ENCODE measurements at places on chromosomes 2 and 18.

DNA sequence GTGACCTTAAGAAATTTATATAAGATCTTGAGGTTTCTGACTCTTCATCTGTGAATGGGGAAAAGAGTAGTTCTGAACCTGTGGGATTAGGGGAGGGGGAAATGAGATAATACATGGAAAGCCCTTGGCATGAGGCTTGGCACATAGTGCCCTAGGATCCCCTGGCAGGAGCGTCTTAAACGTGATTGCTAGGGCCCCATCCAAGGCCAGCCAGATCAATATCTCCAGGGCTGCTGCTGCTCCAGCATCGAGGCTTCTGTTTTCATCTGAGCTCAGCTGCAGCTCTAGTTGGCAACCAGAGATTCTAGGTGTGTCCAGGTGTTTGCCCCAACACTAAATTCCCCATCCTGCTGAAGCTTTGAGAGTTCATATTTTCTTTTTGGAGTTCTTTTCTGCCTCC, 71.0 kb downstream of the IL1R2 start:
- no peak for DNase-seq

GRCh38 chr2:19358242-19359020, at the start of gene OSR1:
TSS of gene OSR1 (minus strand) at chr2:19358623. CDS start at chr2:19353805, 4,818 bp downstream.
- peak; percentile 84 for DNase-seq

DNA sequence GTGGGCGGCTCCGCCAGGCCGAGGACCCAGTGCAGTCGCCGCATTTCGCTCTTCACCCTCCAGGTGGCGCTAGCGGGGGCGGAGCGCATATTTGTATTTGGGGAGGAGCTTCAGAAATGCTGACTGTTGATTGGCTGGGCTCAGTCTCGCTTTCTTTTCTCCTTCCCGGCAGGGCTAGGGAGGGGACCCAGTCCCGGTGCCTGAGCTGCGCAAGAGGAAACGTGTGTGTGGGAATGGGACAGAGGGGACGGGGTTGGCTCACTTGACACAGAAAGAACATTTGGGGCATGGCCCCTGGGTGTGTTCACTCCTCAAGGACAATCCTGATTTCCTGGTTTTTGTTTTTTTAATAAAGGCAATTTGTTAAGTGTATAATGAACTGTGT, 20.3 kb upstream of the DNMT3A start:
- peak; percentile 91 for DNase-seq

DNA sequence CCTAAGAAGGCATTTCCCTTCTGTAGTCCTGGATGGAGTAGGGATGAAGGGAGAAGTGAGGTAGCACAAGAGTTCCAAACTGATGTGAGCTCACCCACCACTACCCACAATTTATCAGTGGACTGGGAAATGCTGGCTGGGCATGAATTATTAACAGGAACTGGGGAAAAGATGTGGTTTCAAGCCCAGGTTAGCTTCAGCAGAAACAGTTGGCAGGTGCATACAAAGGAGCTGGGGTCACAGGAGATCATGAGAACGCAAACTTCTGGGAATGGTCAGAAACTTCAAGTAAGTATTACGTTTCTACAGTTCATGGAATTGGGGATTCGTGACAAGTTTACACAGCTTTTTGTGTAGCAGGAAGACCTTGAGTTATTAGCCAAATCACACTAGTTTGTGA, 5.4 kb downstream of the CCDC141 start:
- no peak for DNase-seq

GRCh38 chr2:176817061-176817565, 395.5 kb upstream of the HNRNPA3 start:
- peak; percentile 12 for DNase-seq

- DNase-seq, result no peak
Observed at GRCh38 chr18:59075923-59076322, 63.8 kb upstream of the SEC11C start.

GRCh38 chr2:160419776-160420505, 73.7 kb downstream of the RBMS1 start:
- peak; percentile 49 for DNase-seq

DNA sequence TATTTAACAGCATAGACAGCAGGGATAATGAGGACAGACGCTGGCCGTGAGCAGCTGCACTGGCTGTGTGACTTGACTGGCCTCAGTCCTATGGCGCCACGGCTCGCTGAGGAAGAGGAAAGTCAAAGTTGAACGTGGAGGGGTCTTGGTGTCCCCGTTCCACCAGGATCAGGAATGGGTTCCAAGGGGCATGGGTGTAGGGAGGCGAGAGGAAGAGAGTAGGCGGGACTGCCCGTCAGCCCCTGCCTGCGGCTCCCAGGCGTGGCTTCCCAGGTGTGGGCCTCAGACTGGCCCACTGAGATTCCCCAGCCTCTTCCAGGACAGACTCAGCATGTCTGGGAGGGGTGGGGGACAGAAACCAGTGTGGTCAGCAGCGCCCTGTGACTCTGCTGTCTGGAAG, 51.4 kb downstream of the POMC start:
- DNase-seq, result no peak

DNA sequence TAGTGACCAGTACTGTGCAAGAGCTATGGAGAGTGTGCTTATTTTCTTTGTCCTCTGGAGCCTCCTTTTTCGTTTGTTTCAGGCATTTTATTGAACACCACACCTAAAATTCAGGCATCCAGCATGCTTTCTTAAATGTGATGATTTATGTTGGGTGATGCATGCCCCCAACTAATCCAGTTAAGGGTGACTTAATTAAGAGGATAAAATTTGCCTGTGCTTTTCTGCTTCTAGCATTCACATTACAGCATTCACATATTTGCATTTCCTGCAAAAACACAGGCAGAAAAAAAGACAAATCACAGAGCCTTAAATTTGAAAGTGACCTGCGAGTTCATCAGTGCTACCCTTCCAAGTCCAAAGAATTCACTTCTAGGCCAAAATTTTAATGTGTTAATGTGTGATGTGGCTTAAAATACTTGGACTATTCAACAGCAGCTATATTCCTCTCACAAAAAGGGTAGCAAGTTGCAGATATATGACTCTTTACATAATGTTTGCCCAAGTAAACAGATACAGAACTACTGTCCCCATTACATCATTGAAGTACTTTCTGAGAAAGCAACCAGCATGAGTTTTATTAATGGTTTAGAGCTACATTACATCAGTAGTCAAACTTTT, 286.5 kb downstream of the THSD7B start:
- no peak for DNase-seq

DNA sequence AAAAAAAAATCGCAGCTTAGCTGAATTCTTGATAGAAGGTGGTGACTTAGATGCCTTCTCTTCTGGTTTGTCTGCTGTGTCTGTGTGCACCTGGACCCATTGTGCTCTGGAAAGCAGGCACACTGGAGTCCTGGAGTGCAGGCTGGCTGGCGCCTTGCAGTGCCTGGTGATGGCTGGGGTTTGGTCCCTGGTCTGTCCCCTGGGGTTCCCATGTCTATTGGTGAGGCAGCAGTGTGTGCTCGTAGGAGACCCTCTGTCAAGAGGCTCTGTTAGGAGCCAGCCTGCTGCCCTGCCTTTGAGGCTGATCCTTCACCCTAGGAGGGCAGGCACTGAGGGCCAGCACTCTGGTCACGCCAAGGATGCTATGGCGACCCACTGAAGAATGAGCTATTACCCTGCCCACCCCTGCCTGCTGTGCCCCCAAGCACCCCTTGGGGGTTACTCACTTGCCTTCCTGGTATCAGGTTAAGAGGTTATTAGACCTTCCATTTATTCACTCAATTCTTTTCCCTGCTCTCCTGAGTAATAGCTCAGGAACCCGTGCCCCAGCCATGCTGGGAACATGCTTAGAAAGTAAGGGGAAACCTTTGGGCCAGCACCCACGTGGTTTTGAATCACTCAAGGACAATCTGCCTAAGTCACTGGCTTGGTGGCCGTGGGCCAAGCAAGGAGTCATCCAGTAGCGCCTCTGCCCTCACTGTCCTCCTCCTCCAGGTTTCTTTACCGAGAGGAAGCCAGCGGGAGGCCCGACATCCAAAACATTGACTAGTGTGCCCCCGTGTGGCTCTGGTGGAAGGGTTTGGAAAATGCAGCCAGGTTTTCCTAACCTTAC, 284.5 kb downstream of the PRKCE start:
- DNase-seq, result peak; percentile 99

DNA sequence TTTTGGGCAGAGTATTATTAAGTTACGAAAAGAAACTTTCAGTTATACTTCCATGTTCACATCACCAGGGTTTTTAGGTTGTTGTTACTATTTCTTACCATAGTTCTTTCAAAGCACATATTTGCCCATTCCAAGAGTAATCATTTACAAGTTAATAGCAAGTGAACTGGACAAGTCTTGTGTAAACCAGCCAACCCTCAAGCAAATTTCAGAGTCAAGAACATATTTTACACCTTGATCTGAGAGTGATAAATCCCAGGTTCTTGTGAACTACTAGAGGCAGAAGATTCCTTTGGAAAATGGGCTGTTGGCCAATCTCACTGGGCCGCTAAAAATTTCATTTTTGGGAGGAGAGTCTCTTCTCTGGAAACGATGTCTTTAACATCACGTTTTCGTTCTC, 2.7 kb upstream of the ASAP2 start:
- DNase-seq, result no peak

DNA sequence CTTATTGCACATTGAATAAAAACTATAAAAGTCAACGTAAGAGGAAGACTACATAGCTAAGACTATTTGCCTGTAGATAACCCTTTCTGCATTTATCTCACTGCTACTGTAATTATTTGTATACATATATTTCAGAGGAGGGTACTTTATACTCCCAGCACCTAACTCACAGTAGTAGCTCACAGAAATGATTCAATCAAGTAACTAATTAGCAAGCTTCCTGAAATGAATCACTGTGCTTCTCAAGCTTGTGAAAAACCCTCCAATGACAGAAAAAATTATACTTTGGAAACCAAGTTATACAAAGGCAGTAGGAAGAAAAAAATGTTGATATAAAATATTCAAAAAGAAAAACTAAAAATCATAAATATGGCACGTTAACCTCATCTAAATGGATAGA, 124.9 kb downstream of the NBAS start:
- DNase-seq, result no peak

- DNase-seq, result peak; percentile 81
Observed at GRCh38 chr2:193824474-193824873, 1629.7 kb upstream of the TMEFF2 start.

- DNase-seq, result peak; percentile 54
Observed at GRCh38 chr2:7044253-7045250, 127.3 kb downstream of the RNF144A start.

All from fibroblast of skin of scalp (primary cell).